GM23338 (cell line): ENCODE measurements at places on chromosomes 6 and 20.
A peak's percentile ranks its signal among the peaks of the same experiment; 100 is the strongest.

GRCh38 chr6:158999154-158999665, 792 bp downstream of the RSPH3 start:
- DNase-seq: no peak

DNA sequence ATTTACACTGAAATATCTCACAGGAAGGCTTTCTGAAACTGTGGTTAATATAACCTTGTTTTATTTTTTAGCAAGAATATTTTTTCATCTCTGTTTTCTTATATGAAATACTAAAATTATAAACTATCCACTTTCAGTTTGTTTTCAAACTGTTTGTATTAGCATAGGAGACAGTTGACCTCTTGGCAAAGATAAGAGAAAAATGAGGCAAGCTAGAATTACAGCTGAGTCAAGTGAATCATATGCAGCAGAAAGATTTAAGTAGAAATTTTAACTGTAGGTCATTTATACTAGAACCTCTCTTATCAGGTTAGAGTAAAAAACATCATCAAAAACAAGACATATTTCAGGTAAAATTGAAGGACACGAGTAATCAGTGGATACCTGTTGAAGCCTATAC, 792.6 kb downstream of the PHF3 start:
- no peak for DNase-seq

GRCh38 chr6:27720607-27721580, 191.3 kb downstream of the OR2B2 start:
- peak; percentile 80 for DNase-seq

DNA sequence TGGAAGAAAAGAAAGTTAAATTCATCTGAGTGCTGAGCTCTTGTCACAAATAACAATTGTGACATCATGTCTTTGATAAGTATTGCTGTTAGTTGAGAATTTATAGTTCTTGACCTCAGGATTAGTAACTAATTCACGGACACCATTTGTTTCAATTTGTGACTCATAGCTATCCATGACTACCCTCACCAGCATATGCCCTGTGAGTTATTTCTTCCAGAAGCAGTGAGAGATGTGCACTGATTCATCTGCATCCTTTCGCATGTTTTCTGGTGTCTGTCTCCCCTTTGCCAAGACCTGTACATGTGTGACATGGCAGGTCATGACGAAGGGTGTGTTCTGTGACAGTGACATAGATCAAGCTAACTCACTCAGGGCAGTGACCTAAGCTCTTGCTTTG, 86.9 kb downstream of the SOBP start:
- no peak for DNase-seq

DNA sequence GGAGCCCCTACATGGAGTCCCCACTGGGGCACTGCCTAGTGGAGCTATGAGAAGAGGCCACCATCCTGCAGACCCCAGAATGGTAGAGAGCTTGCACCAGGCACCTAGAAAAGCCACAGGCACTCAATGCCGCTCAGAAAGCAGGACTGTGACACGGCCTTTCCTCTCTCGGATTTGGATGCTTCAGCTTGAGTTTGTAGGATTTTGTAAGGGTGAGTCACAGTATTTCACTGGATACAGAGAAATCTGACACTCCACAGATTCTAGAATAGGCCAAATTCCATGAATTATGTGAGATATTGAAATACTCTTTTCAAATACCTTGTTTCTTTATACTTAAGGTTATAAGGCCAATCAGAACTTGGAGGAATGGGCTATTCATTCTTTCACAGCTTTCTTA, 424.5 kb downstream of the HTR1B start:
- DNase-seq: no peak

DNA sequence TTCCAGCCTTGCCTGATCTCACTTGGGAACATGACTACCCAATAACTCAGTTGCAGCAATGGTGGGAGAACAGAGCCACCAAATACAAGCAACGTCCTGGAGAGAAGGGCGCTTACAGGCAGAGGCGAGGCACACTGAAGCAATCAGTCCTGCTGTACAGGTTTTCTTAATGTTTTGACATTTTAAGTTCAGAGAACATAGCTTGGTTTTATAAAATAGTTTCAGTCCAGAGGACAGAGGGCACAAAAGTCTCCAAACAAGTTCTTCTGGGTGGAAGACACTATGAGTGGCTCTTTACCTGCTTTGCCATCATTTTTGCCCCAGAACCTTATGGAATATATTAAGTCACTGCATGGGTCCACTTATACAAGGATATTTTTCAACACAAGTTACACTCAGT, 103.4 kb upstream of the KCNG1 start:
- no peak for DNase-seq

DNA sequence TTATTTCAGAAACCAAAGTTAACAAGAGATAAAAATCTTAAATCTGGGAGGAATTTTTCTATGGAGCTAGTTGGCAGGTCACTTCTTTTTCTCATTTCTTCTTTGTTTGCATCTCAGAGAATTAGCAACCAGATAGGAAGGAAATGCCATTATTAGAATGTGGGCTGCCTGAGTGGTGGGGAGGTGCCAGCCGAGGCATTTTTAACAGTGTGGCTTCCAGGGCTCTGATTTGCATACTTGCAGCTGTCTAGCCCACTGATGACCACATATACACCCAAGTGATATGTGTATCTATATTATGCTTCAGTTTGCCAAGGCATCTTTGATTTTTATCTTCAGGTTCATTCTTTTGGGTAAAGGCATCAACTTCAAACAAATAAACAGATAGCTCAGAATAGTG, 206.7 kb downstream of the CLIC5 start:
- DNase-seq: no peak

DNA sequence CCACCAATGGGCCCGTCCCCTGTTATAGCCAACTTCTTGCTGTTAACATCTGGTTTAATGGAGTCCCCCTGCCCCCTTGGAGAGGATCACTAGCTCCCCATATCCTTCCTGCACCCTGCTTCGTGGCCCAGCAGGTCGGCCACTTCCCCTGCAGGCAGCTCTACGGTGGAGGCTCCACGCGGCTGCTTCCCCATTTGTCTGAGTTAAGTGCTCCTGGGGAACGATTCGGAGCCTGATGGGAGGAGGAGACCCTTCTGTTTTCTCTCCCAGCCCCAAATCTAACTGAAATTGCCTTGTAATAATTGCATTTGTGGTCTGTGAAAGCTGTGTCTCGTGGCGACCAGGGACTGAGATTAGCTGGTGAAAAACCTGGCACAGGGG, 74.6 kb downstream of the SULF2 start:
- no peak for DNase-seq

GRCh38 chr6:67825201-67825895, 809.7 kb upstream of the ADGRB3 start:
- no peak for DNase-seq

- no peak for DNase-seq
Measured at GRCh38 chr6:131251590-131252199, 116.4 kb downstream of the AKAP7 start.

DNA sequence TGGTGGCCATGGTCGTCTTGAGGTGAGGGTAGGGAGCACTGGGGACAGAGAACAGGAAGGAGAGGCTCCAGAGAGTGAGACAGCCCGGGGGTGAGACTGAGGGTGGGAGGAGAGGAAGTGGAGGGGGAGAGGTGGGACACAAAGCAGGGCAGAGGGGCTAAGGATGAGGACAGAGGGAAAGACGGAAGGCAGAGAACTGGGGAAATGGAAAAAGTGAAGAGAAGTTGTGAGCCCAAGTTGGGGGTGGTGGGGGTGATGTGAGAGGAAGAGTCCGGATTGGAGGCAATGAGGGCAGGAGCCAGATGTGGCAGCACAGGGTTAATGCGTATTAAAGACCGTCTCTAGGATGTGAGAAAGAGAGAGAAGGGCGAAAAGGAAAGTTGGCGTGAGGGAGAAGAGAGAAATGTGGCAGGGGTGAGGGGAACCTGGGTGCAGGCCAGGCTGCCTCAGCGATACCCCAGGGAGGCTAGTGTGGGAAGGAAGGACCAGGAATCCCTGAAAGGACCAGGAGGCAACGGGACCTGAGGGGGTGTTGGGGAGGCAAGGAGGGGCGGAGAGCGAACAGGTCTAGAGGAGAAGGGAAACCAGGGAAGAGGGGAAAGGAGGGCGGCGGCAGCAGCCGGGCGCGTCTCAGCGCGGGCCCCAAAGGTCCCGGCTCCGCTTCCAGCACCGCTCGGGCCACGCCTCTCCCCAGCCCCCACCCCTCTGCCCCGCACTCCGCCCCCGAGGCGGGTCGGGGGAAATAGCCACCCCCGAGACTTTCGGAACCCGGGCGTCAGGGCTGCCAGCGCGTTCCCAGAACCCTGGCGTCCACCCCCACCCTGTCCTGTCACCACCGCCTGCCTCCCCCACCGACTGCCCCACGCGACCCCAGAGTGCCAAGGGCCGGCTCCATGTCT, at the start of gene PPP1R18:
TSS of gene PPP1R18 (minus strand) at position 637 of the 899 bp plus-strand sequence. CDS start at position 10, 627 bp downstream.
- DNase-seq: peak; percentile 69

GRCh38 chr20:17658648-17658993, 23.4 kb downstream of the RRBP1 start:
- no peak for DNase-seq

- no peak for DNase-seq
Measured at GRCh38 chr6:156060013-156060412, 604.4 kb upstream of the NOX3 start.

DNA sequence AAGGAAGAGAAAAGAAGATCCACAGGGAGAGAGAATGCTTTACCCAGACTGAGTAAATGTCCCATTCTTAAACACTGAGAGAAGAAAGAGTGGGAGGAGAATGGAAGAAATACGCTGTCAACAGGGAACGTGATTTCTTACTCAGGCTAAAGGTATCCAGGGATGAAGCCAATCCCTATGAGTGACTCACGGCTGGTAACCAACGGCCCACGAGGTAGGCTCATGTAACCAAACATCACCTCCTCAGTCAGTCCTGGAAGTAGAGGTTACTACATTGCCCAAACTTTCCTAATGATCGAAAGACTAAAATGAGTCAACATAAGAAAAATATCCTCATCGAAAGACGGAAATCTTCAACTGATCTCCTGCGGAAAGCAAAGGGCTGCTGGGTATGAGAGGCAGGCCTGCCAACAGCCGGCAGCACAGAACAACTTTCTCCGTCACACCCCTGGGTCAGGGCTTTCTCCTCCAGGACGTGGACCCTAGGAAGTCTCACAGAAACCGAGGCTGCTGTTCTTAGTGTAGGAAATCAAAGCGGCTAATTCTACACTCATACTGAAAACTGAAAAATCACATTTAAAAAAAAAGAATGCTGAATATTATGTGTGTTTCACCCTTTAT, 292.6 kb downstream of the GMDS start:
- no peak for DNase-seq

DNA sequence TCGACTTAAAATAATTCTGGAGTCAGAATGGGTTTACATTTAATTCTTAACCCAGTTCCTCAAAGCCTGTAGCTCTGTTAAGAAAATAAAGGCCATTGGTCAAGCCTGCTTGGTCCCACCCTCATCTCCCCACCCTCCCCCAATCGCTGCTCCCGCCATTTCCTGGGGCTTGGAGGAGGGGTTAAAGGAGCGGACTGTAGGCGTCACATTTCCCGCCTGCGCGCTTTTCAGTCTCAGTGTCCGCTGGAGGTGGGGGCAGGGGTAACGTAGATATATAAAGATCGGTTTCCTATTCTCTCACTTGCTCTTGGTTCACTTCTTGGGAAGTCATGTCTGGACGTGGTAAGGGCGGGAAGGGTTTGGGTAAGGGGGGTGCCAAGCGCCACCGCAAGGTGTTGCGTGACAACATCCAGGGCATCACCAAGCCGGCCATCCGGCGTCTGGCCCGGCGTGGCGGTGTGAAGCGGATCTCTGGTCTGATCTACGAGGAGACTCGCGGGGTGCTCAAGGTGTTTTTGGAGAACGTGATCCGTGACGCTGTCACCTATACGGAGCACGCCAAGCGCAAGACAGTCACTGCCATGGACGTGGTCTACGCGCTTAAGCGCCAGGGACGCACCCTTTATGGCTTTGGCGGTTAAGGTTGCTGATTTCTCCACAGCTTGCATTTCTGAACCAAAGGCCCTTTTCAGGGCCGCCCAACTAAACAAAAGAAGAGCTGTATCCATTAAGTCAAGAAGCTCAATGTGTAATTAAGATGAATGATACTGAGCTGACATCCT, 58.9 kb downstream of the TRIM38 start:
- DNase-seq: peak; percentile 88

DNA sequence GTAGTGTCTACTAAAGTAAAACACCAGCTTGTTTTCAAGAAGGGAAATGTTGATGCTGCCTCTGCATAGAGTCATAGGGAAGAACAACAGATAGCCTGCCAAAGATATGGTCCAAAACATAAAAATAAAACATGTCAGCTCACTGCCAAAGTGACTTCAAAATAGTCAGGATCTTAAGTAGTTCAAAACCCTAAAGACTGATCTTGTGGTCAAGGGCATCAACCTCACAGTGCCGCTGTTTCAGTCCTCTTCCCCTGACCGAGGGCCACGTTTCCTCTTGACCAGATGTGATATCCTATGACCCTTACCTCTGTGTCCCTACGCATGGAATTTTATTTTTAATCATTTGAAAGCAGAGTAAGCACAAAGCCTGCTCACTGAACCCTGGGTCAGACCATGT, 104.2 kb upstream of the CNKSR3 start:
- no peak for DNase-seq

GRCh38 chr20:56245761-56246160, 2.8 kb upstream of the MC3R start:
- DNase-seq: no peak

DNA sequence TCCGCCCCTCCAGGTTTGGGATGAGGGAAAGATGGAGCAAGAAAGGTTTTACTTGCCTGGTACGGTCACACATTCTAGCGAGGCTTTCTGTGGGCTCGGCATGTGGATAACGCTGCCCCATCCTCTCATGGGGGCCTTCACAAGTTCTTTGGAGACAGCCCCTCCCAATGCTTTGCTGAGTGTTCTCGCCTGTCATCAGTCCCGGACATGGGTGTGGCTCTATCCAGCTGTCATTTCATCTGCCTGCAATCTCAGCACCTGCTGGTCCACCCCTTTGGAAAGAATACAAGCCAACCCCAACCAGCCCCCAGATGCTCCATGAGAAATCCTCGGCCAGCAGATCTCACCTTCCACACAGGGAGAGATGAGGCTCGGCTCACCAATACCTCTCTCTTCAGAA, 30.3 kb upstream of the MDGA1 start:
- DNase-seq: no peak

- DNase-seq: no peak
Measured at GRCh38 chr20:16802652-16802935, 54.4 kb downstream of the OTOR start.

DNA sequence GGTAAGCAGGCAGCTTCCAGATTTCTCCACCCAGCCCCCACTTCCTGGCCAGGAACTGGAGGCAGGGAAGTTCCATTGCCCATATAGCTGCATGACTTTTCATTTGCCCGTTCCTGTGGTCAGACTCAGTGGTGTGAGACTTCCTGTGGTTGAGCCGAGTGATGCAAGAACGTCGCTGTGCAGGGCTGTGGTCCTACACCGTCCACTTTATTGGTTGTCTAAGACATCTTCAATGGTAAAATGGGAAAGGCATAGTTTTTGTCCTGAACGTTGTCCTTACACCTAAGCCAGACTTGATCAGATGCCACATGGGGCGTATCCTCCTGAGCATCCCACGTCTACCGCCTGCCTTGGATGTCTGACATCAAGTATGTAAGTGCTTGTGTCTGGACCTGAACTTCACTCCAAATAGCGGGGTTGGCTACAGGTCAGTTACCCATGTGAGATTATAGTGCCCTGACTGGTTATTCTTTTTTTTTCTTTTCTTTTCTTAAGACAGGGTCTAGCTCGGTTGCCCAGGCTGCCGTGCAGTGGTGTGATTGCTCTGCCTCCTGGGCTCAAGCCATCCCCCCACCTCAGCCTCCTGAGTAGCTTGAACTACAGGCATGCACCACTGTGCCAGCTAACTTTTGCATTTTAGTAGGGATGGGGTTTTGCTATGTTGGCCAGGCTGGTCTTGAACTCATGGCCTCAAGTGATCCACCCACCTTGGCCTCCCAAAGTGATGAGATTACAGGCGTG, 25.9 kb upstream of the GTSF1L start:
- no peak for DNase-seq
